Activated T-cell treated with anti-CD3 and anti-CD28 coated beads for 4 hours (primary cell): ENCODE measurements at places on chromosomes 2 and 18.

DNA sequence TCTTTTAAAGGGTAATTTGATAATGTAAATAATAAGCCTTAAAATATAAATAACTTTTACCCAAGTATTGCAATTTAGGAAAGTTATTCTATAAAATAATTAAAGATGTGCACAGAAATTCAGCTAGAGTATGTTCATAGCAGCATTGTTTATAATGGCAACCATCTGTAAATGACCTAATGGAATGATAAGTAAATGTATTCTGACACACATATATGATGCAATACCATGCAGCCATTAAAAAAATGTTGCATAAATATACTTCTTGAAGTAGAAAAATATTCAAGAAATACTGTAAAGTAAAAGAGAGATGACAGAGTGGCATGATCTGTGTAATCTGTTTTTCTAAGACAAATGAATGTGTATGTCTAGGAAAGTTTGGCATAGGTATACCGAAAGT lies 545.7 kb downstream of the ZEB2 start:
- no peak for DNase-seq

DNA sequence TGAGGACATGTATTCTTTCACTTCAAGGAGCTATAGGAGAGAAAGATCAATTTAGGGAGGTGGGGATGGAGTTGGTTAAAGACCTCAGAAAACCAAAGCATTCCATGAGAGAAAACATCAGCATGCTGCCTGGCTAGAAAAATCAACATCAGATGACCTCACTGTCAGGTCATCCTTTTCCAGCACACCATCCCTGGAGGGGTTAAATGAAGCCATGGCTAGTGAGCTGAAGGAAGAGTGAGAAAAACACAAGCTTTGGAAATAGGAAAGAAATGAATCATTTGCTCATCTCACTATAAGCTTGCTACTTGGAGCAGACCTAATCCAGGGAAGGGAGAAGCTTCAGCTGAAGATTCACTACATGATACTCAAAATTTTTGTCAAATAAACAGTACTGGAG lies 109.5 kb upstream of the ITGB6 start:
- no peak for DNase-seq

- peak; percentile 22 for DNase-seq
These were observed 60.1 kb upstream of the GLI2 start for GRCh38 chr2:120675460-120676130.

DNA sequence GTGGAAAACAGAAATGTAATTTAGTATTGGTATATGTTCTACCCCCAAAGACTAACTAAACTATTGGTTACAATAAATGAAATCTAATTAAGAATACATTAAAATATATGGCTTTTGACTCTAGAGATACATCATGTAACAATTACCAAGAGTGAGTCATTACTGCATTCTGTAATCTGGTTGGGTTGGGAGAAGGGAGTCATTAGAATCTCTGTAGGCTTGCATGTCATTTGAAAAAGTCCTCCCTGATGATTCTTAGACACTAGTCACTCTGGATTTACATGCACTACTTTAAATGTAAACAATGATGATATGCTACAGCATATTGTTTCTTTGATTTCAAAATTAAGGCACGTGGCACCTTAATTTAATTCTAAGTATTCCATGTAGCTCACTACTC lies 293.4 kb upstream of the CHST9 start:
- no peak for DNase-seq

GRCh38 chr2:238585836-238586821 lies 159.4 kb downstream of the ASB1 start:
- DNase-seq, result no peak

DNA sequence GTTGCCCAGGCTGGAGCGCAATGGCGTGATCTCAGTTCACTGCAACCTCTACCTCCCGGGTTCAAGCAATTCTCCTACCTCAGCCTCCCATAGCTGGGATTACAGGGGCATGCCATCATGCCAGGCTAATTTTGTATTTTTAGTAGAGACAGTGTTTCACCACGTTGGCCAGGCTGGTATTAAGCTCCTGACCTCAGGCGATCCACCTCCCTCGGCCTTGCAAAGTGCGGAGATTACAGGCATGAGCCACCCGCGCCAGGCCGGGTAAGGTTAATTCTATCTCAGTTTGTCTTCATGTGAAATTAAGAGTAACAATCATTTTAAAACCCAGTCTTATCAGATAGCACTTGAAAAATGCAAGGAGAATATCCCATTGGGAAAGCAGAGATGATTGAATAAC lies 1681.7 kb upstream of the DDX18 start:
- no peak for DNase-seq

DNA sequence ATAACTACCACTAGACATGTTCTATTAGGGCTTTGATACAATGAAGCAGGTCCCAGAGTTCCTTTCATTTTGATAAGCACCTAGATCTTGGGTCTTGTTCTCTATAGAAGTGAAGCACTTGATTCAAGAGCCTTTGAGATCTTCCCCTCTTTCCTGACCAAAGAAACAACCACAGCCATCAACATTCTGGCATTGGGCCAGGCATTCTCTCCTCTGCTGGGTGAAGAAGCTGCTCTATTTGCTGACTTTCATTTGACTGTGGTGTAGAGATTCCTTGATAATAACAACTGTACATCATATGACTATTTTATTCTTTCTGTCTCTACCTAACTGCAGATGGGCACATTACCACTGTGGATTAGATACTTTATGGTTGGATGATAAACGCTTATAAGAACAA lies 96.6 kb upstream of the LYPD1 start:
- DNase-seq, result no peak
